Tibial nerve (tissue), 4 donors: ENCODE measurements at places on chromosomes 7 and 10. TPM values are rescaled to one million over a fixed set of nuclear protein-coding genes. Genes with fewer than 3 reads are reported as not detected.

The GNG11 gene
- total RNA-seq: 22.5 TPM

The IL6 gene
- not detected for total RNA-seq

The GRM3 gene
- not detected for total RNA-seq

The PROSER2 gene
- 79.5 TPM for total RNA-seq

The UCMA gene
- not detected for total RNA-seq

The MXI1 gene
- 103 TPM for total RNA-seq

The PTF1A gene
- total RNA-seq: not detected

The C10orf53 gene
- not detected for total RNA-seq

The SMNDC1 gene
- 13.6 TPM for total RNA-seq

The GRM8 gene
- 1.5 TPM for total RNA-seq

The MOGAT3 gene
- not detected for total RNA-seq

The TUBB8 gene
- 0.42 TPM for total RNA-seq

The PLCE1 gene
- 28.8 TPM for total RNA-seq

The ESYT2 gene
- total RNA-seq: 91.0 TPM

The NKX1-2 gene
- total RNA-seq: not detected

The FAM131B gene
- total RNA-seq: 1.2 TPM

The IFIT1 gene
- 13.7 TPM for total RNA-seq

The NKX2-3 gene
- not detected for total RNA-seq

The ABCB4 gene
- total RNA-seq: 1.1 TPM

The CHAT gene
- not detected for total RNA-seq

The NEUROG3 gene
- not detected for total RNA-seq

The PRF1 gene
- 4.7 TPM for total RNA-seq

The DYDC2 gene
- total RNA-seq: not detected

The PIP gene
- total RNA-seq: not detected

The CNNM1 gene
- 0.20 TPM for total RNA-seq

The FLNC gene
- 7.1 TPM for total RNA-seq

The OR13A1 gene
- not detected for total RNA-seq

The CAV1 gene
- 295 TPM for total RNA-seq

The CEP41 gene
- total RNA-seq: 4.8 TPM

The GPR15LG gene
- total RNA-seq: not detected

The LRRC17 gene
- total RNA-seq: 2.5 TPM

The CBX3 gene
- total RNA-seq: 109 TPM

The HYAL4 gene
- not detected for total RNA-seq
